ENCODE measurements at places on chromosomes 7 and 10. TPM values are rescaled to one million over a fixed set of nuclear protein-coding genes. Genes with fewer than 3 reads are reported as not detected.

The GSTO2 gene
- total RNA-seq, result 17.2 TPM

GRCh38 chr7:106538638-106539037 lies 122.3 kb downstream of the CCDC71L start:
- DNase-seq, result no peak

GRCh38 chr10:93715345-93715744 lies 13.0 kb upstream of the FRA10AC1 start:
- no peak for DNase-seq

DNA sequence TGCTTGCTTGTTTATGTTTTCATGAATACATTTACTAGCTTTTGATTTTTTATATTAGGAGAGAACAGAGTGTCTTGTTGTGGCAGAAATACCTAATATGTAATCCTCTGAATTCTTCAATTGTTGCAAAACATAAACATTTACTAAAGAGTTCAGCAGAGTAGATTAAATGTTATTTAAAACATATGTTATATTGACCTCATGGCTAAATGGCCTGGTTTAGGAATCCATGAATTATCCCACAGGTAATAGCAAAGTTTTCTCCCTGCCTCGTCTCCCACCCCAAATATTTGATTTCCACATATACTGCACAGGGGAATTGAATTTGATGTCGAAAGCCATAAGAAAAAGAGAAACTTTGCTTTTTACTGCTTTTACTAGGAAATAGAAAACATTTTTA lies 111.8 kb downstream of the ADK start:
- no peak for DNase-seq

The DNMBP gene
- 31.8 TPM for total RNA-seq

GRCh38 chr10:126476246-126476645 lies 88.0 kb upstream of the ADAM12 start:
- no peak for DNase-seq

The CTNNA3 gene
- total RNA-seq, result 3.7 TPM

DNA sequence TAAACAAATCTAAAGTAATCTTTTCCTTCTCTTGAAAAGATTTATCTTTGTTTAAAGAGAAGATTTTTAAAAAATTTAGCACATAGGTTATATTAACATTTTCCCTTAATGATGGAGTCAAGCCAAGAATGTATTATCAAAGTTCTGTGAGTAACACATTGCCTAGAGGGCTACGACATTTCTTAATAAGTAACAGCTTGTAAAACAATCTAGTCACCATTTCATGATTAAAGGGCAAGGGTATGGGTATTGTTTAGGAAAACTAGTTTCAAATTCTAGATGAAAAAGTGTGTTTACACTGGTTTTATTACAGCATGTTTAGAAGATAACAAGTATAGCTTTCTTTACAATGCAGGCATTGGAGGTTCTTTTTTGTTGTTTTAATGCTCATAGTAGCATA lies 28.6 kb upstream of the LAMB4 start:
- no peak for DNase-seq

GRCh38 chr10:58372607-58373441 lies 12.4 kb upstream of the TFAM start:
- no peak for DNase-seq

The LIPM gene
- total RNA-seq, result not detected

GRCh38 chr7:155864991-155865690 lies 52.9 kb upstream of the SHH start:
- DNase-seq, result no peak

The ADRA2A gene
- 346 TPM for total RNA-seq

GRCh38 chr7:132225216-132226030 lies 350.8 kb downstream of the PLXNA4 start:
- DNase-seq, result peak; percentile 85

DNA sequence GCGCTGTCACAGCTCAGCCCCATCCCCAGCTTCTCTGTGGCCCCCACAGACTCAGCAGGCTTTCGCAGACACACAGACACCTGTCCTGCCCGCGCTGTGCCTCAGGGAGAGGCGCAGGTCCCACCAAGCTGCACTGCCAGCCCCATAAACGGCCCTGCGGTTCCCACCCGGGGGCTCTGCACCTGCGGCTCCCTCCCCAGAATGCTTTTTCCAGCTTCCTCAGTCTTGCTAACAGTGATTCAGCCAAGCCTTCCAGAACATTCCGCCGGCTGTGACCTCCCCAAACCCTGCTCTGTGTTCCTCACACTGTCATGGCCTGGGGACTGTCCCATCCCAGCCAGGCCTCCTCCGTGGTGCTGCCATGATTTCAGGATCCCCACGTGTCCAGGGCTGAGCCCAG lies 27.8 kb upstream of the TNRC18 start:
- DNase-seq, result no peak

DNA sequence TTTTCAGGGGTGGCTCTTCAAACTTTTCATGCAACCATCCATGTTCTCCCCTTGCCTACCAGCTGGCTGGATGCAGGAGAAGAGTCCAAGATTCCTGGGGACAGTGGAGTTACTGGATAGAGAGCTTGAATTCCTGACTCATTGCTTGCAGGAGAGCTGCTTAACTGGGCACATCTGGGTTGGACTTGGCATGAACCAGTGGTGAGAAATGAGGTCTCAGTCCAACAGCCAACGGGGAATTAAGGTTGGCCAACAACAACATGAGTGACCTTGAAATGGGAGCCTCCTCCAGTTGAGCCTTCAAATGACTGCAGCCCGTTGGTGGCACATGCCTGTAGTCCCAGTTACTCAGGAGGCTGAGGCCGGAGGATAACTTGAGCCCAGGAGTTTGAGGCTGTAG lies 58.1 kb upstream of the OPN4 start:
- no peak for DNase-seq

DNA sequence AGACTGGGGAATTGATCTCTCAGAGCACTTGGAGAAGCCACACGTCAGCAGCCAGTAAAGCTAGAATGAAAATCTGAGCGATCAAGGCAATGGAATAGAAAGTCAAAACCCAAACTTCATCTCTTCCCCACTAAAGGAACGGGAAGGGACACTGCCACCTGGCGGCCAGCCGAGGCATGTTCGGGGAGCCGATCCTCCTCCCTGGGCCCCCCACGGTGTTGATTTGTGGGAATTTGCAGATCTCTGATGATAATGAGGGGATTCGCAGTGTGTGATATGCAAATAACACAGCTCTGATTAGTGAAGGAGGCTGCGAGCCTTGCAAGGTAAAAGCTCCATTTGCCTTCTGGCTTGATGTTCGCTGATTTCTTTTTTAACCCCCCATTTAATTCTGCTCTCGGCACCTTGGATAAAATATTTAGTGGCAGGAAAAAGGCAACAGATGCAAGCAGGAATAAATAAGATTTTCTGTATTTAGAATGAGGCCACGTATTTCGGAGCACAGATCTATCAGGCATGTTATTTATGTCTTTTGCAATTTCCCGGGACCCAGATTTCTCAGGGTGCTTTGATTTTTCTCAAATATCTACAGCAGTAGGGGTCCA lies 258.6 kb downstream of the PAXIP1 start:
- DNase-seq, result peak; percentile 12

- DNase-seq, result no peak
These were observed 65.1 kb downstream of the SLC37A3 start for GRCh38 chr7:140333223-140333622.

- no peak for DNase-seq
These were observed 50.9 kb downstream of the KLF6 start for GRCh38 chr10:3734111-3734510.

- no peak for DNase-seq
These were observed 472.0 kb upstream of the CNTNAP2 start for GRCh38 chr7:145644426-145645134.

DNA sequence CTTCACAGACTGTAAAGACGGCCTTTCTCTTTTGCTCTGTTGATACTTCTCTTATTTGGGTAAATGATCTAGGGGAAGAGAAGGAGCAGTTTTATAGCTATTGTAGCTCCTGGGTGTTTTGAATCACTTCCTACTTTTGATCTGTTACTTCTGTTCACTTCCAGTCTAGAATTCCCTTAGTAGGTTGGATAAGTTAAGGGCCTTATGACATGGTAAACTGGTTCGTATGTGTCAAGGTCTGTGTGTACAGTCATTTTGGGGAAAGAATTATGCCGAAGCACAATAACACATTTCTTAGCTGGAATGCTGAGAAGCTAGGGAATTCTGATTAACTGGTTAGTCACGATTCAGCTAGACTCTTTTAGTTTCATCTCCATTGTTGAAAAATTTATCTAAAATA lies 8.1 kb downstream of the DENND10 start:
- no peak for DNase-seq

GRCh38 chr7:158549616-158550393 lies 37.8 kb downstream of the PTPRN2 start:
- no peak for DNase-seq

GRCh38 chr7:1956611-1957470 lies 275.9 kb downstream of the MAD1L1 start:
- no peak for DNase-seq

The GHRHR gene
- 12.3 TPM for total RNA-seq

GRCh38 chr10:86203162-86203905 lies 163.3 kb downstream of the GRID1 start:
- peak; percentile 26 for DNase-seq

The CCAR1 gene
- total RNA-seq, result 48.1 TPM

GRCh38 chr10:33139181-33139646 lies 181.2 kb upstream of the ITGB1 start:
- DNase-seq, result no peak

The AFAP1L2 gene
- 6.3 TPM for total RNA-seq

DNA sequence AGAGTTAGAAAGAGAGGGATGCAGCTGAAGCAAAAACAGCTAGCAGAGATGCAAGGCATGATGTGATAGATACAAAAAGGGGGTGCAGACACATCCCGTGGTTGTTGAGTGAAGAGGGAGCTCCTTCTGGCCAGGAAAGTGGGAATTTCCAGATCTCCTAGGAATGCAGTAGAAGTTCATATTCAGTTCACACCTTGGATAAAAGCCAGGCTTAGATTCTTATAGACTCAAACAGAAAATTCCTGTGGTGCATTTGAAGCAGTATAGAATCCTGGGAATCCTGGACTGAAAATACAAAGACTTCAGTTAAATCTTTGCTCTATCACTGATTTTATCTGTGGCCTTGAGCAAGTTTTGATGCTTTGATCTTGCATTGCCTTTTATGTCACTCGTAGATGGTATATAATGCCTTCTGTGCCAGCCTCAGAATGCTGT lies 33.9 kb downstream of the SGPL1 start:
- DNase-seq, result no peak

DNA sequence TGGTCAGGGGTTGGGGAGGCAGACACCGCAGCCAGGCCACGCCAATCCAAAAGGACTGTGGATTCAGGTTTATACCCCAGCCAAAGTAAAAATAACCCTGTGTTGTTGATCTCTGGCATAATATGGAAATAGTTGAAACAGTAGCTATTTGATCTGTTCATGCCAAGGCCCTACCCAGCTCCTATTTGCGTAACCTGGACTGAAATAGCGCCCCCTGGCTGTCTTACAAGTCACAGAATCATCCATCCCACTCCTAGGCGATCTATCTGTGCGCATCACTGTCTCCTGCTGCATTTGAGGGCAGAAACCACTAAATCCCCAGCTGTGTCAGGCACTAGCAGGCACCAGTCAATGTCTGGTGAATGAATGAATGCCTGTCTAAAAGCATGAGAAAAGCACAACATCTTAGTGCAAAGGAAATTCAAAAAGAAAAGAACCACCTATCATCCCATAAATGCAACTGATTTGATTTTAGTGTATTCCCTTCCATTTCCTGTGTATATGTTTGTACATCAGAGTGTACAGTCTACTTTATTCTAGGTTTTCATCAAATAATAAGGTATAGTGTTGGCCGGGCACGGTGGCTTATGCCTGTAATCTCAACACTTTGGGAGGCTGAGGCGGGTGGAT lies 160.0 kb downstream of the SLIT1 start:
- DNase-seq, result peak; percentile 62

The TMEM273 gene
- 35.8 TPM for total RNA-seq

DNA sequence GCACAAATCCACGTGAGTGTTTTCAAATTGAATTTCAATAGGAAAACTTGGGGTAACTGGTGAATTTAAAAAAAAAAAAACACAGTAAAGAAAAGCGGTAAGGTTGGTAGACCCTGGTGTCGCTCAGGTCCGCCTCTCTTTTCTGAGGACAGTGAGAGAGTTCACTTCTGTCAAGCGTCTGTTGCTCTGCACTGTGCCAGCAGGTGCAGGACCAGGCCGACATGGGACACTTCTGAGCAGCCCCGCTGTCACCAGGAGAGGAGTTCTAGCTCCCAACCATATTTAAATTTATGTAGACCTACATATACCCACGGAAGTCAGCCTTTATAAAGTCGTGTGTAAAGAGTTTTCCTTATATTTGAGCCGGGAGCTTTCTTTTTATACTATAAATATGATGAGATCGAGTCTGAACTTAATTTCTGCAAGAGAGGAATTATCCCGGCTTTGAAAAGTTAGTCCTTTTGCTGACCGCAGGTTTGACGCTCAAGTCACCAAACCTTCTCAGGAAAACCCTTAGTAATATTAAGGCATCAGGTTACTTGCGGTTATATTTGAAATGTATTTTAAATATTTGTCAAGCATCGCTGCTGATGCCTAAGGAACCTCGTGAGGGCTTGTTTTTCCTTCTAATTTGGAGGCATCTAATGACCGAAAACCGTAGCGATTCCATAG lies 531 bp downstream of the IKZF1 start:
- DNase-seq, result no peak

The CNPY1 gene
- not detected for total RNA-seq
